ENCODE measurements at places on chromosomes 2 and 18. TPM values are rescaled to one million over a fixed set of nuclear protein-coding genes. Genes with fewer than 3 reads are reported as not detected.

The C2orf80 gene
- total RNA-seq = not detected

The SCN7A gene
- total RNA-seq = not detected

The UGT1A9 gene
- total RNA-seq = not detected

The HYCC2 gene
- total RNA-seq = 42.1 TPM

The KCNJ3 gene
- total RNA-seq = not detected

The RANBP2 gene
- total RNA-seq = 59.6 TPM

The CD8B2 gene
- not detected for total RNA-seq

The SERPINB5 gene
- total RNA-seq = not detected

The TMEM37 gene
- total RNA-seq = not detected

The ECEL1 gene
- not detected for total RNA-seq

The DSG4 gene
- not detected for total RNA-seq

The ASXL3 gene
- not detected for total RNA-seq

The ZNF804A gene
- not detected for total RNA-seq

The SLC8A1 gene
- 0.64 TPM for total RNA-seq

The VRK2 gene
- total RNA-seq = 6.9 TPM

The TXNDC2 gene
- not detected for total RNA-seq

Data from activated naive CD4-positive, alpha-beta T cell treated with anti-CD3 and anti-CD28 coated beads, Interleukin-2, amount 50 U/mL, for 72 hours (primary cell).